ENCODE measurements at places on chromosomes 12 and 14.

DNA sequence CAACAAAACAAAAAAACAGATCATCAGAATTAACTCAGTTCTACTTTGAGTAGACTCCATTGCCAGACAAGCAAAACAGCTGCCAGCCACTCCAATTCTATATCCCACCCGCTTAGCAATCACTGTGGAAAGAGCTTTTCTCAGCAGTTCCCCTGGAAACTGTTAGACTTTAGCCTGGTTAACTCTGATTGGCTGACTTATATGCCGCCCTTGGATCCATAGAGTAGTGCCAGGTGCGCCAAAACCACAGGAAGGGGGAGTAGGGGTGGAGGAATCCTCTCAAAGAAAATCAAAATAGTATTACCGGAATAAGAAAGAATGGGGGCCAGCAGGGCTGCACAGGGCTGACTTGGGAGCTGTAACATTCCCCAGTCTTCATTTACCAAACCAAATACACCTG, 5.4 kb upstream of the EML5 start:
- no peak for DNase-seq

- DNase-seq: no peak
These were observed 7.8 kb downstream of the PGF start for GRCh38 chr14:74947353-74948227.

GRCh38 chr14:96117101-96117897, 78.1 kb downstream of the C14orf132 start:
- DNase-seq: no peak

- DNase-seq: no peak
These were observed 941.7 kb downstream of the LRFN5 start for GRCh38 chr14:42548349-42548748.

DNA sequence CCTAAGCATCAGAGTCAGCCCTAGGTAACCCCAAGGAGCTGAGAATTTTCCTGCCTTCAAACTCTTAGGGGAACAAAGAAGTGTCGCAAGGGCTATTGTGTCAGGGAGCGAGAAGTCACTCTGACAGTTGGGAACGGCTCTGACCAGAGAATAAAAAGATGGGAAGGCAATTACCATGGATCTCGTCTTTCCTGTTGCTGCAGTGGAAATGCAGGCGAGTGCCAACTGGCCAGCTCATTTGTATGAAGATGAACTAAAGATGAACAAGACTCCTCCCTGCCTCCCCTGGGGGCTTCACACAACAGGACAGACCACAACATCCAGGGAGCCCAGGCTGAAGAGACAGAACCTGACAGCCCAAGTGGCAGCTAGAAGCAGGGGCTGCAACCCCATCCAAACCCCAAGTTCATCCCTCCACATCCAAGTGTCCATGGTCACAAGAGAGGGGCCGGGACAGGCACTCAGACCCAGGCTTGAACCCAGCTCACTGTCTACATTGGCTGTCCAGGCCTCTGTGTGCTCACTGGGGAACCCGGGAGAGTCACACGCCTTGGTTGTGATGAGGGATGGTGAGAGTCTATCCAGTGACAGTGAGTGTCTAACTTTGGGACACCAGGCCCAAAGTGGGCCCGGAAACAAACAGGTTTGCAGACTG, 322.4 kb downstream of the BCL11B start:
- no peak for DNase-seq

DNA sequence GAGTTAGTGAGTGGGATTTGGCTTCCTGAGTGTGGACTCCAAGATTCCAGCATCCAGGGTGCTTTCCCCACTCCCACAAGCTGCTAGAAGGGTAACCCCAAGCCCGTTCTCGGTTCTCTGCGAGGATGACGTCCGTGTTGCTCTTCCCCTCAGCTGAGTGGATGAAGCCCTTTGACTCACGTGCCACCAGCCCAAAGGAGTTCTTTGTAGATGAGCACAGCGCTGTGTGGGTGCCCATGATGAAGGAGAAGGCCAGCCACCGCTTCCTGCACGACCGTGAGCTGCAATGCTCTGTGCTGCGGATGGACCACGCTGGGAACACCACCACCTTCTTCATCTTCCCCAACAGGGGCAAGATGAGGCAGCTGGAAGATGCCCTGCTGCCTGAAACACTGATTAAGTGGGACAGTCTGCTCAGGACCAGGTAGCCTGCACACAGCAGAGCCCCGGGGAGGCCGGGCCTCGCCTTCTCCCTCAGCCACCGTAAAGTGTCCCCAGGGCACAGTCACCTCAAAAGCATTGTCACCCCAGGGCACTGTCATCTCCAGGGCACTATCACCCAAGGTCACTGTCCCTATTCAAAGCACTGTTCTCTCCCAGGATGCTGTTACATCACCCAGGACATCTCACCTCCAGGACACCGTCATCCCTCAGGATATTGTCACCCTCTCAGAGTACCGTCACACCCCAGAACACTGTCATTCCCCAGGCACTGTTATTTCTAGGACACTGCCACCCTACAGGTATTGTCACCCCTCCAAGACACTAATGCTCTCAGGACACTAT, 31.3 kb downstream of the SERPINA3 start:
- DNase-seq: no peak

DNA sequence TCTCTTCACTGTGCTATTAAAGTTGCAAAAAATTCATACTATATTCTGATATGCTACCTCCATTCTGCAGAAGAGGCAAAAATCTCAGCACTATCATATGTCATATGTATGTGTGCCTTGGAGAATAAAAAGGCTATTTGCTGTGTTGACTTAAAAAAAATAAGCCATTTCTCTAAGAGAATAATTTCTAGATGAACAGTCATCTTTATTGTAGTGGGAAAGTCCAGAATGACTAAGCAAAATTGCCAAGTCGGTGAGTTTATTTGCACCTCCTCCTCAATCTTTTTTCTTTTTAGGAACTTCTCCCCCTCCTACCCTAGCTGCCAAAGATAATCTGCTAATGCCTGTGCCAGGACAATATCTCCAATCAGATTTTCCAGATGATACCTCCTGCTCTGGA, 353.8 kb upstream of the FAR2 start:
- DNase-seq: no peak

DNA sequence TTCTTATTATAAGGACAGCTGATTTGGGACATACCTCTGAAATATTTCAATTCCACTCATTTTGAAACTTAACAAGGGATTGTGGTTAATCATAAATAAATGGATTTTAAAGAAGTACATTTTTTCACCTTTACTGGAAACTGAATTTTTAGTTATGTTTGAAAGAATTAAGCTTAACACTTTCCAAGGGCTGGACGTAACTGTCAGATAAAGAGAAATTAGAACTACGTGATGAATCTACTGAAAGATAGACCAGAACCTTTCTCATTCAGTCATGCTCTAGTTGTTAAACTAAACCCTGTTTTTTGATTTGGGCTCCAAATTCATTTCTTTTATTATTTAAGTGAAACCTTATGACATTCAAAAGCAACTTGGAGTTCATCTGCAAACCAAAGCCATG, 1892.1 kb upstream of the SEL1L start:
- DNase-seq: no peak

- no peak for DNase-seq
These were observed 74.9 kb downstream of the TSPAN9 start for GRCh38 chr12:3152011-3152511.

DNA sequence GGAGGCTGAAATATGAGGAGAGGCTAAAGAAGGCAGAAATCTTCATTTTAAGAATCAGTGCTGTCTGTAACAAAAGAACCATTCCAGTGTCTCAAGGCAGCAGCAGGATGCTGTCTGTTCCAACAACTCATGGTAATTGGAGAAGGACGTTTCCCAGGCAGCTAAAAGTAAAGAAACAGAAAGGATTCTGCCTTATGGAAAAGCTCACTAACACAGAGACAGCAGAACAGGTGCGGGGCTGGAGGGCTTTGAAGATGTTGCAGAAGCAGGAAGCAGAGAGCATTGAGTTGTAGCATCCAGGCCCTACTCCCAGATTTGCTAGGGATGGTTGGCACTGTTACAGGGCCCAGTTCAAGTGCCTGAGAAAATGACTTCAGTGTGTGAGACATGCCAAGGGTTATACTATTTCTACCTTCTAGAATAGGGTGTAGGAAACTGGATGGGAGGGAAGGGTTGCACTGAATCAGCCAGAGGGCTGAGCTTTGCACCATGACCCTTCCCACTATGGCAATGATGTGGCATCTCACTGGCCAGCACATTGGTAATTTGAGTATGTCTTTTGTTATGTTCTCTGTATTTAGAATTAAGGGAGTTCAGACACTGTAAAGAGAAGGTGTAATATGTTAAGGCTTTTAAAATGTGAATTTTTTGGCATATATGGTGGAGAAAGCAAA, 160.0 kb upstream of the FBXO33 start:
- DNase-seq: no peak

DNA sequence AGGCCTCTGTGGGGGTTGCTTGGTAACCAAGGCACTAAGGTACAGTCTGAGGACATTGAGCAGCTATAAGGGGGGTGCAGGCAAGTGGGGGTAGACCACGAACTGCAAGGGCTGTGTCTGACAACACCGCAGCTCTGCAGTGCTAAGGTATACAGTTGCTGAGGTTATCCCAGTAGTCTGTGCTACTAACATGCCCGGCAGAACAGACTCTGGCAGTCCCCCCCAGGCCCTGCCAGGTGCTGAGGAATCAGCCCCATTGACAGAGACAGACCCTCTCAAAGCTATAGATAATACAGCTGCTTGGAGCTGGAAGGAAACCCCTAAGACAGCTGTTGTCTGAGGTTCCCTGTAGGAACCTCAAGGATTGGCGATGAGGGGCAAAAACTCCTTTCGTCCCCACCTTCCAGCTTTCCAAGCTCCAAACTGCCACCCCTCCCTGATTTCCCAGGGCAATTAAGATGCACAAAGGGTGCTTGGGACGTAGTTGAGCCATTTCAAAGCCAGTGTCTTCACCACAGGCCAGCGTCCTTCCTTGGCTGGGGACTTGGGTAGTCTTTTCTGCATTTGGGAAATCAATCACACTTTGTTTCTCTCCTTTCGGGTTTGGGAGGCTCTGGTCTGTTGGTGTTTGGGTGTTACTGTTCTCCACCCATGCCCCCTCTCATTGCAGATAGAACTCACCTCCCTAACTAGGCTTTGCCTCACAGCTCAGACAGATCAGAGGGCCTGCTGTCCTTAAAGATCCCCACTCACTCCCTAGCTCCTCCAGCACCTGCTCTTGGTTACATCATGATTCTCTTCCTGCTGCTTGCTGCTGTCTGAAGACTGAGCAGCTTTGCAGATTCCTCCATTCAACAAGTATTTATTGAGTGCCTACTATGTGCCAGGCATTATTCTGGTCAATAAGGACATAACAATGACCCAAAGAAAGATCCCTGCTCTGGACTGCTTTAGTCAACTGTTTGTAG, 2.0 kb upstream of the MYH7 start:
- no peak for DNase-seq

DNA sequence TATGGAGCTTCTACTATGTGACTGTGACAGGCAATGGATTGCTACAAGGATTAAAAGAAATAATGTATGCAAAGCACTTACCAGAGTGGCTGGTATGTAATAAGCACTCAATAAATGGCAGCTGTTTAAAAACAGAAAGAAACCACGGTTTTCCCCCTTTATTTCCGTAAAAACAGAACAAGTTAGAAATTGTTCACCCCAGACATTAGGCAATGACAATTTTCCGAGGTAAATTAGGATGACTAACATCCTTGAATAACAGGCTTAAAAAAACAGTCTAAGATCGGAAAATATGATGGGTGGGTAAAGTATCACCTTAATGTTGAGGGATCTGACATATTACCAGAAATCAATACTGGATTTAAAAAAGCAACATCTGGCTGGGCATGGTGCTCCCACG, 20.9 kb upstream of the CNIH1 start:
- DNase-seq: no peak

DNA sequence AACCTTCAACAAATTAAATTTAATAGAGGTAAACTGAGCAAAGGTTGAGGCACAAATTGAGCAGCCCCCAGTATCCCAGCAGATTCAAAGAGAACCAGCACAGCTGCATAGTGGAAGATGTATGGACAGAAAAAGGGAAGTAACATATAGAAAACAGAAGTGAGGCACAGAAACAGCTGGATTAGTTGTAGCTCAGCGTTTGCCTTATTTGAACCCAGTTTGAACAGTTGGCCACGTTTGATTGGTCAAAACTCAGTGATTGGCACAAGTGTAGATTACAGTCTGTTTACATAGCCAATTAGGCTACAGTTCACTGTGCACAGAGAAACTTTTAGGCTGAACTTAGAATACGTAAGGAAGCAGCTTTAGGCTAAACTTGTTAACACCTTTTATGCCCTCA, 315.5 kb downstream of the RMST start:
- peak; percentile 7 for DNase-seq

- DNase-seq: no peak
These were observed 89.0 kb downstream of the CDK17 start for GRCh38 chr12:96311191-96311590.

- peak; percentile 36 for DNase-seq
These were observed 81.7 kb downstream of the TNFAIP2 start for GRCh38 chr14:103204852-103205540.

- DNase-seq: no peak
These were observed 597 bp upstream of the GLTP start for GRCh38 chr12:109880938-109881337.

GRCh38 chr12:1217191-1217949, 226.3 kb downstream of the ERC1 start:
- DNase-seq: no peak

DNA sequence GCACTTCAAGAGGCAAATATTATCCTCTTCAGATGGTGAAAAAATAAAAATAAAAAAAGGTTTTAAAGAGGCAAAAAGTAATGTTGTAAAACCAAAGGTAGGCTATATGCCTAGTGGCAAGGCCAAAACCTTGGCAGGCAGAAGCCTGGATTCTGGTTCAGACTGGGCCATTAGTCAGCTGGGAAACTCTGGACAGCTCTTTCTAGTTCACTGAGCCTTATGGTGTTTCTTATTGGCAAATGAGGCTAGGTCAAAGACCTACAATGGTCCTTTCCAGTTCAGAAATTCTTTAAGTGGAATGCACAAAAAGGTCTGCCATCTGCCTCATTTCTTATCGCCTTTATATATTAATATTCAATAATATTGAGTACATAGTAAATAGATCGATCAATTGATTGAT, 44.6 kb downstream of the PTPRB start:
- DNase-seq: no peak

DNA sequence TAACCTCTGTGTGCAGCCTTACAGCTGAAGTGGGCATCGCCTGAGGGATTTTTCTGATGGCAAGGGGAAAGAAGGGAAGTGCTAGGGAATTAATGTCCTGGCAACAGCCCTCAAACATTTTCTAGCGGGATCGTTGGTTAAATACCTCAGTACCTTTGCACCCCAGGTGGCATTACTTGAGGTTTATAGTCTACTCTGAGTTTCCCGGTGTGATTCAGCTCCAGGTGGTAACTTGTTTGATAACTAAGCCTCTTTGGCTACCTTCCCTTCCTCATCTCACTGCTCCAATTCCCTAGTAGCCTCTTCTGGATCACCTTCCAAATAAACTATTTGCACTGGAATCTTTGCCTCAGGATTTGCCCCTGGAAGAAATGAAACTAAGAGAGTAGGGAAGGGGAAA, 237.0 kb upstream of the SSTR1 start:
- DNase-seq: no peak

- no peak for DNase-seq
These were observed 161.8 kb downstream of the TTC8 start for GRCh38 chr14:88986146-88986841.

DNA sequence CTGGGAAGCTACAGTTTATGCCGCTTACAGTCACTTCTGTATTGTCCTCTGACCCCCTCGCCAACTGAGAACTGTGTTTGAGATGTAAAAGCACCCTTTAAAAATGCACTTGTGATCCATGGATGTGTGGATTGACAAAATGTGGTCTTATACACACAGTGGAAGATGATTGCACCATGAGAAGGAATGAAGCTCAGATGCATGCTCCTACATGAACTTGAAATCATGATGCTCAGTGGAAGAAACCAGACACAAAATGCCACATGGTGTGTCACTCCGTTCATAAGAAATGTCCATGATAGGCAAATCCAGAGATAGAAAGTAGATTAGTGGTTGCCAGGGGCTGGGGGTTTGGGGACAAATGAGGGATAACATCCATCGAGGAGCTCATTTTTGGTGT, 58.0 kb downstream of the PITPNM2 start:
- DNase-seq: no peak
